ENCODE measurements at places on chromosomes 12 and 14.

DNA sequence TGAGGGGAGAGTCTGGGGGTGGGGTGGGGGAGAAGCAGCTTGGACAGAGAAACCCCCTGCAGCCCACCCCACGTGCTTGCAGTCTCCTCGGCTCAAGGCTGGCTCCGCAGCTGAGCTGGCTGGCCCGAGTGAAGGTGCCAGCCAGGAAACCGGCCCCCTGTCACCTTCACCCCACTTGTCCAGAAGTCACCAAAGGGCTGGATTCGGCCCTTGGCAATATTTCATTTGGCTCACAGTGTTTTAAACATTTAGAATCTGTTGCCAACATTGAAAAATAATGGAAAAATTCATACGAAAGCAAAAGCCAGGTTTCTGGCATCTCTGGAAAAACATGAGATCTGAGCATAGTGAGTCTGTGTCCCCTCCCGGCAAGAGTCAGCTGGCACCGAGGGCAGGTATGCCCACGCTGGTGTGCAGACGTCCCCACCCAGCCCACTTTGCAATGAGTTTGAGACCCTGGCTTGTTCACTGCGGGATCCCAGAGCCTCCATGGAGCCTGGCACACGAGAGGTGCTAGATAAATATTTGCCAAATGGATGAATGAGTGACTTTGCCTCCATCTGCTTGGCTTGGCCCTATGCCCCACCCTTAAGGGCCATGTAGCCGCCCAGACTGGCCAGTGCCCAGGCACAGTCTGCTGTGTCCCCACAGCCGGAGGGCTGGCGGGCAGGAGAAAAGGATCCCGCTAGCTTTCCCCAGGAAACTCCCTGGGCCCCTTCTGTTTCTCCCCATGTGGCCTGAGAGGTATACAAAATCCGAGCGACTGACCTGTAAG is 18.2 kb downstream of the MSI1 start:
- DNase-seq: no peak

DNA sequence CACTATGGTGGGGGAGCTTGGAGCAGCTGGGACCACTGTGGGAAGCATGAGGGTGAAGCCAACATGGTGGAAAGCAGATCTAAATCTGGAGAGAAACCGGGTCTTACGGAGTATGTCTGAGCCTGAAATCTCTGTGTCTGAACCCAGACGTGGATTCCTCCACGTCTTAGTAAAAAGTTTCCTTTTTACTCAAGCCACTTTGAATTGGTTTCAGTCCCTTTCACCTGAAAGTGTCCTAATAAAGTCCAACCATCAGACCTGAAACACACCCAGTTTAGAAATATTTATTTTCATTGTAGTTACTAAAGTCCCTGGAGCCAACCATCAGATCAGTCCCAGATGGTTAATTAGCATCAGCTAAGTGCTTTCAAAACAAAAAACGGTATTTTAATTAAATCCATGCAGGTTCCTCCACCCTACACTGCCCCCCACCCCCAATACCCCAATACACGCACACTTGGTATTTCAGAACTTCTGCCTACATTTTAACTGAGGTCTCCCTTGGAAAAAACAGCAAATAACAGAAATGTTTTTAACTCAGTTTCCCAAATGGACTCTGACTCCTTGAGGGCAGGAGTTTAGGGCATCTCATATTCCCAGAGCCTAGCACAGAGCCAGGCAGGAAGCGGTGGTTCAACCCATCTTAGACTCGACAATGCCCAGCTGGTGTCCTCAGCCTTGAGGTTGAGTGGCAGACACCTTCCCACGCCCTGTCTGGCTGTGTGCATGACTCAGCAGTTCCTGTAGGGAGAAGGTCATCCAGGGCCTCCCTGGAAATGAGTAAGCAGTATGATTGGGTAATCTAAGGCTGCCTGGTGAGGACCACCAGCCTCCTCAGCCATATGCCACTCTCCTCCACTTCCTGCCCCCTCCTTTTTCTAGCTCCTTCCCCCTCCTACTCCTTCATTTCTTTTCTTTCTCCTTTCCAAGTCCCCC is 175.8 kb downstream of the TTC8 start:
- DNase-seq: no peak

- no peak for DNase-seq
These were observed 63.0 kb downstream of the GNS start for GRCh38 chr12:64696080-64696741.

- no peak for DNase-seq
These were observed 61.8 kb downstream of the PPFIBP1 start for GRCh38 chr12:27585739-27586265.

GRCh38 chr12:112164011-112164660 is 38.8 kb downstream of the TRAFD1 start:
- no peak for DNase-seq

DNA sequence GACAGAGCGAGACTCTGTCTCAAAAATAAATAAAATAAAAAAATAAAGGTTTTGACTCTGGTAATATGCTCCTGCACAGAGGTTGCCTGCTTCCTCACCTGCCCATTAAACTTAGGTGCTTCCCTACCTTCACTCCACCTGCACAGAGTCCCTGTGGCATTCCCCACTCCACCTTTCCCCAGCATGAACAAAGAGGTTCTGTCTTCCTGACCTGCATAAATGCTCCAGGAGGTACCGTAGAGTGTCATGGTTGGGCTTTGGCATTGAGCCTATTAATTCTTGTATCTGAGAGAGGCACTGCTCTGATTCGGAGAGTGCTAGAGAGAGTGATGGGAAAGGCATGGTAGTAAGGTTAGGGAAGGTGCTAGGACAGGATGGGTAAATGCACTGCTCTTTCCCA is 6.3 kb downstream of the ARHGAP9 start:
- no peak for DNase-seq

DNA sequence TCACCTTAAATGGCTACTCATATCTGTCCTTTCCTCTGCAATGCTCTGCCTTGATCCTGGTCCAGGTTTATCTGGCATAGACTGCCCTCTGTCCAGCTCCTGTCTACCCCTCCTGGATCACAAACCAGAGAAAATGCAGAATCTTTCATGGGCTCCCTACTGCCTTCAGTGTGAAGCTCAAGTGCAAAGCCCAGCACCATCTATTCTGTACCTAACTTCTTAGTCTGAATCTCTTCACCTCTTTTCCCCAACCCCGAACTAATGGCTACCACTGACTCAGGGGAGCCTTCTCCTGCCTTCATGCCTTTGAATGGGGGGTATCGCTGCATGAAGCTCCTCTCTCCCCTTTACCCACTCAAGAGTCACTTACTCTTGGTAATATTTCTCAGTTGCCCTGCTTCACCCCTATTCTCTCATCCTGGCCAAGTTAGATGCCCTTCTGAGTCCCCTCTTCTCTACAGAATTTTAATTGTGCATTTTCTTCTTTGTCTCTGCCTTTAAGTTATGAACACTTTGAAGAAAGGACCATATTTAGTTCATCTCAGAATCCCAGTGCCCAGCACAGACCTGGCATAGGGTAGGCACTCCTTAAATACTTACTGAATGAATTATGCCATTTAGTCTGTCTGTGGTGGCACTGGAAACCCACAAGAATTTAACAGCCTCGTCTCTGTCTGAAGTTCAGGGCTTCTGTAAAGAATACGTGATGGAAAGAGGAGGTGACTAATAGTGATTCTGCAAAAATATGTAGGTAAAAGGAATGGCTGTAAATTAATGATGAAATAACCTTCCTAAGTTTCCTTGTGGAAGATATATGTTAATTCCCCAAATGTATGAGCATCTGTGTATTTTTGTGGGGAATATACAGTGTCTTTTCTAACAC is 191.3 kb upstream of the AMIGO2 start:
- peak; percentile 49 for DNase-seq

DNA sequence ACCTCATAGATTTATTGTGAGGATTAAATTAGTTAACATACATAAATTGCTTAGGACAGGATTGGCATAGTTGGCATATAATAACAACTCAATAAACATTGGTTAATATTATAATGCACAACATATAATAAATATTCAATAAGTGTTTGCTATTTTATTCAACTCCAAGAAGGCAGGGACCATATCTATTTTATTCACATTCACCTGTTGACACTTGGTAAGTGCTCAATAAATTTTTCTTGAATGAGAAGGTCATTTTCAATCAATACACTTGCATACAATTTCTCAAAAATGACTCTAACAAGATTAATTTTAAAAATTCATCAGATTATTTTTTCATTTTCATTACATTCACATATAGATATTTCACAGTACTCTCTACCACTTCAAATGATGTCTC is 12.4 kb upstream of the NUP107 start:
- DNase-seq: no peak

GRCh38 chr14:36626151-36626550 is 35.5 kb upstream of the PAX9 start:
- DNase-seq: no peak

GRCh38 chr12:104000807-104001434 is 35.2 kb downstream of the TDG start:
- no peak for DNase-seq

GRCh38 chr12:15225136-15225862 is 4.1 kb upstream of the RERG start:
- DNase-seq: no peak

GRCh38 chr12:6476489-6476888 is 6.0 kb upstream of the VAMP1 start:
- no peak for DNase-seq

GRCh38 chr12:104699489-104700190 is 242.9 kb downstream of the CHST11 start:
- no peak for DNase-seq

DNA sequence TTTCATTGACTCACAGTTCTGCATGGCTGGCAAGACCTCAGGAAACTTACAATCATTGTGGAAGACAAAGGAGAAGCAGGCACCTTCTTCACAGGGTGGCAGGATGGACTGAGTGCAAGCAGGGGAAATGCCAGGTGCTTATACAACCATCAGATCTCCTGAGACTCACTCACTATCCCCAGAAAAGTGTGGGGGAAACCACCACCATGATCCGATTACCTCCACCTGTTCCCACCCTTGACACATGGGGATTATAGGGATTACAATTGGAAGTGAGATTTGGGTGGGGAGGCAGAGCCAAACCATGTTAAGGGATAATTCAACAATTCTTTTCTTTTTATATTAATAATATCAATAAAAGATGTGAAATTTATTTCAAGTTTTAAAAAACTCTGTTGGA is 34.1 kb downstream of the CNTN1 start:
- DNase-seq: no peak

DNA sequence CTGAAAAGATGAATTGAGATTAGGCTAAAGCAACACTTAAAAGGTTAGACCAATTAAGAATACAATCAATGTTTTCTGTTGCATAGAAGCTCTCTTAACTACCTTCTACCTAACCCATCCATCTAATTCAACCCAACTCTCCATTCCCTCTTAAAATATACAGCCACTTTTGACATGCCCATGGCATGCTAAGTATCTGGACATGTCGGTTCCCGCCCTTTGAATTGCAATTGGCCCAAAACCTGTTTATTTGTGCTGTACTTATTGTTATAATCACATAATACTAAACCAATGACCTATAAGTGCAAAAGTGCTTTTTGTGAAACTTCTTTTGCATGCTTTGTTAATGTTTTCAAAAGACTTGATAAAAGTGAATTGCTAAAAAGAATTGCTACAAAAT is 37.6 kb upstream of the APPL2 start:
- no peak for DNase-seq
